NCI-H187 treated with DMSO at 0.1 percent for 48 hours (cell line): ENCODE measurements at places on chromosomes 12 and 14.
A peak's percentile ranks its signal among the peaks of the same experiment; 100 is the strongest.

GRCh38 chr12:105942281-105942680 is 196.5 kb downstream of the NUAK1 start:
- DNase-seq, result no peak

- no peak for DNase-seq
These were observed 407.9 kb upstream of the ATXN7L3B start for GRCh38 chr12:74129702-74130101.

DNA sequence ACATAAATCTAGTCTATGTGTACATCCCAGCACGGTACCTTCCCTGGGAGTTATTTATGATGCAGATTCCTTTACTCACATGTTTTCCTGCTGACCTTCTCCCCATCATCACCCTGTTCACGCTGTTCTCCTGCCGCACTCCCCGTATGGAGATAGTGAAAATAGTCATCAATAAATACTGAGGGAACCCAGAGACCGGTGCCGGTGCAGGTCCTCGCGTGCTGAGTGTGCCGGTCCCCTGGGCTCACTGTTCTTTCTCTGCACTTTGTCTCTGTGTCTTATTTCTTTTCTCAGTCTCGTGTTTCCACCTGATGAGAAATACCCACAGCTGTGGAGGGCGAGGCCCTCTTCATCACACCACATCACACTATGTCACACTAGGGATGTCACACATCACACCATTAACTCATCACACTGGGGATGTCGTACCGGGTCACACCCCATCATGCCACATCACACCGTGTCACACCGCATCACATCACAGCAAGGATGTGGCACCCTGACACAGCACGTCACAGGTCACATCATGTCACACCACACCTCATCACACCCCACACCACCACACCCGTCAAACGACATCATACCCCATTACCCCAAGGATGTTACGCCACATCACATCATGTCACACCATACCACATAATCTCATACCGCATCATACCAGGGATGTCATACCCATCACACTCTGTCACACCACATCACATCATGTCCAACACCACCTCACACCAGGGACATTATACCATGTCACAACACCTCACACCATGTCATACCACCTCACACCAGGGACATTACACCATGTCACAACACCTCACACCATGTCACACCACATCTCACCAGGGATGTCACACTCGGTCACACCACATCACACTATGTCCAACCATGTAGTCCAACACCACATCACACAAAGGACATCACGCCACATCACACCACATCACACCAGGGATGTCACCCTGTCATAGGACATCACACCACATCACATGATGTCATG is 207.0 kb downstream of the TMEM121 start:
- no peak for DNase-seq

- DNase-seq, result no peak
These were observed 34.2 kb upstream of the NINJ2 start for GRCh38 chr12:697481-697880.

DNA sequence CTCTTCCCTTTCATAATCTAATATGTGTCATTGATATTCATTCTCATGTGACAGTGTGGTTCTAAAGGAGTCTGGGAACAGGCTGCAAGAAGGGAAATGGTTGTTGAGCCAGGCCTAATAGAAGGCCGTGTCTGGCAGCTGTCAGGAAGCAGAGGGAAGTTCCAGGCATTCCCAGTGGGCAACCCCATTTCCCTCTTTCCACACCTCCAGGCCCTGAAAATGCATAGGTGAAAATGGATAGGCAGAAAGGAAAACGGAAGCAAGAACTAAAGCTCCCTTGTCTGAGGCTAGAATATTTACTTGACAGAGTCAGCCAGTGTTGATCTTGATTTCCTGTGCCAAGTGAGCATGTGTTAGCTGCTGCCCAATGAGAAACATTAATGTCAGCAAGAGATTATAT is 97.7 kb downstream of the PPM1A start:
- no peak for DNase-seq

DNA sequence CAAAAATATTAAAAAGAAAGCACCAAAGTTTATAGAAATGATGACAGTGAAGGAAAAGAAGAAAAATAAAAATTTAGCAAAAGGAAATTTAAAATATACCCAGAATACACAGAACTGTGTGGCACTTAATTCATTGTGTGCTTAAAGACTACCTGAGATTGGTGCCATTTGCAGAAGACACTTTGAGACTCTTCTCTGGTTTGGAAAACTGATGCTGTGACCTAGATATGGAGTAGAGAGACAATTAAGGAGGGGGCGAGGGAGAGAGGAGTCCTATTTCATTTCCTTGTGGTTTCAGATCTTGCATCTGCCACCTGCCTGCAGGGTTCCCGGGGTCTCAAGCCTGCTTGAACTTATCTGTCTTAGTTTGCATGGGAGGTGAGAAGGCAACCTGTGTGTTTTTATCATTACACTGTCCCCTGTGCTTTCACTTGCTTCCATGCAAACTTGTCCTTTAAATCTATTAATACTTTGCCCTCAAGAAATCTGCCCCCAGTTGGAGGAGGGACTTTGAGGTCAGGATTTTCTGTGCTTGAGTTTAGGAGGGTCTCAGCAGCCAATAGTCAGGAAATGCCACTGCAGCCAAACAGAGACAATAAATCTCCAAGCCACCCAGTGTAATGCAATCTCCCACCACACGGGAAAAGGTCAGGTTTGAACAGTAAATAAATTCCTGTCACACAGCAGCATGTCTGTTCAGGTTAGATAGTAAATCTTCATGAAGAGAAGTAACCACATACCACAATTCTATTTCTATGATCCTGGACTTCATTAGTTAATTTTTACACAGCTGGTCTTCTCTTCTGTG is 119.4 kb downstream of the CAND1 start:
- DNase-seq, result peak; percentile 66

- DNase-seq, result no peak
These were observed 311.8 kb downstream of the RPAP3 start for GRCh38 chr12:47394070-47394469.

DNA sequence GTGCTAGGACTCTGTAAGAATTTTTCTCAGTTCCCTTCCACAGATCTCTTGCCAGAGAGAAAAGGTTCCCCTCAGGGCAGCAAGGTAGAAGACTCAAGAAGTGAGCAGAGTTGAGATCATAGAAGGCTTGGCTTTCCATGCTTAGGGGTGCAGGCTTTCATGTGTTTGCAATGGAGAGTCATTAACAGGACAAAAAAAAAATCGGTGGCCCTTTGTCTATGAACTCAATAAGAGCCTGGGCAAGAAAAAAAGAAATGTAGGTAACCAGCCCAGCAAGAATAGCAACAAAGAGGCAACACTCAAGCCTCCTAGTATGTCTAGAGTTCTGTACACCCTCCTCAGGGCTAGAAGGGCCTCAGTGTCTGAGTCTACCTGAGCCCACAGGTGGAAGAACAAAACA is 23.4 kb upstream of the LRP6 start:
- no peak for DNase-seq
